NAMALWA (cell line): ENCODE measurements at places on chromosomes 7 and 10.

DNA sequence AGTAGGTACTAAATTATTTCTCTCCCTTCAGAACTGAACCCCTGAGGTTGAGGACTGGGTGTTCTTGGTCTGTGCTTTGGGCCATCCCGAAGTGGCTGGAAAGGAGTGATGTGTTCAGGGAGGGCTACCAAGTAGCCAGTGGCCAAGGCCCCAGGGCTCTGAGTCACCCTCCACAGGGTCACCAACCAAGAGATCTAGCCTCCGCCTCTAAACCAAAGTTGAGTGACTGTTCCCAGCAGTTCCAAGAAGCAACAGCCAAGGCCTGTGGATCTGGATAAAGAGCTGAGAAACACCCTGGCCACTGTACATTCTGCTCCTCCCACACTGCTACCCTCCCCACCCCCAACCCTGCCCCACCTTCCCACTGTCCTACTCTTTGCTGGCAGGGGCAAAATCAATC, 35.5 kb upstream of the KCNMA1 start:
- DNase-seq, result no peak

GRCh38 chr7:7967886-7968543, 581 bp upstream of the GLCCI1 start:
- DNase-seq, result no peak

- DNase-seq, result no peak
Observed at GRCh38 chr7:83689855-83690254, 40.9 kb upstream of the SEMA3E start.

DNA sequence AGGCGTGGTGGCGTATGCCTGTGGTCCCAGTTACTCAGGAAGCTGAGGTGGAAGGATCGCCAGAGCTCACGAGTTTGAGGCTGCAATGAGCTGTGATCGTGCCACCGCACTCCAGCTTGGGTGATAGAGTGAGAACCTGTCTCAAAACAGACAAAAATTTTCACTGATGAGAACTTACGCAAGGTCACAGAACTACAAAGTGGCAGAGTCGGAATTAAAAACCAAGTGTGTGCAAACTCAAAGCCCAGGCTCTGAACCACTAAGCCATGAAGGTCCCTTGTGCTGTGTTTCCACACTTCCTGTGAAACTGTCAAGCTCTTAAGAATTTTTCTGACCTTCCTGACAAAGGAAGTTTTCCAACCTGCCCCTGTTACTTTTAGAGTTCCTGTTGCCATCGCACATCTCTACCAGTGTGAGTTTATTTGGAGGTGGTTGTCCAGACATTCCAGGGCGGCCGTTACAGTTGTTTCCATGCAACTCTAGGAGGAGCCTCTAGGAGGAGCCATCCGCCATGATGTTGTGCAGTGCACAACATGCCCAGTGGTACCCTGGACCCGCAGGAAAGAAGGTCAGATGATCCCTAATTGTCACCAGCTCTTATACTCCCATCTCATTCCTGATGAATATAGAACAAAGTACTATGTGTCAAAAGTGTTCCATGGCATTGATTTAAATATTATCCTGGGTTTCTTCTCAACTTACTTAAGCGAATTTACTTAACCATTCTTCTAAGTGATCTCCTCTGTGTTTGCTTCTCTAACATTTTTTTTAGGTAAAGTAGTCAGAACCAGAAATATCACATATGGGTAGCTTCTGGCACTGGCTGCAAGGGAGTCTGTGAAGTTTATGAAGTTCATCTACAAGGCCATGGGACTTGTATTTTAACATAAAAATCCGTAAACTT, 49.0 kb upstream of the LYZL1 start:
- DNase-seq, result peak; percentile 17

- DNase-seq, result no peak
Observed at GRCh38 chr10:32731527-32731926, 226.5 kb downstream of the ITGB1 start.

- no peak for DNase-seq
Observed at GRCh38 chr10:109929501-109930219, 6.3 kb upstream of the XPNPEP1 start.

GRCh38 chr10:73332379-73332778, 26.3 kb downstream of the CFAP70 start:
- no peak for DNase-seq

DNA sequence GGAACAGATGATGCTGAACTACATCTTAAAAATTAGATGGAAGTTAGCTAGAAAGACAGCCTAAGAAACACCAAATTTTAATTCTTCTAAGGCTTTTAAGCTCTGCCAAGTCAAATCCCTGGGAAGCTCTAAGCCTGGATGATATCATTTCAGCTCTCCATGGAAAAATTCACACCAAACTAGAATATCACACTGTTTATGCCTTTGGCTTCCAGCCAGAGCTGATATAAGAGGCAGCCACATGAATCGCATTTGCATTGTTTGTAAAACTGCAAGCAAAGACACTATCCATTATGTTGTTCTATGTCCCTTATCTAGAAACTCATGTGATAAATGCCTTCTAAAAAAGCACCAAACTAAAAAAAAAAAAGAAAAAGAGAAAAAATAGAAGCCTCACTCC, 430.4 kb downstream of the GRID1 start:
- no peak for DNase-seq

DNA sequence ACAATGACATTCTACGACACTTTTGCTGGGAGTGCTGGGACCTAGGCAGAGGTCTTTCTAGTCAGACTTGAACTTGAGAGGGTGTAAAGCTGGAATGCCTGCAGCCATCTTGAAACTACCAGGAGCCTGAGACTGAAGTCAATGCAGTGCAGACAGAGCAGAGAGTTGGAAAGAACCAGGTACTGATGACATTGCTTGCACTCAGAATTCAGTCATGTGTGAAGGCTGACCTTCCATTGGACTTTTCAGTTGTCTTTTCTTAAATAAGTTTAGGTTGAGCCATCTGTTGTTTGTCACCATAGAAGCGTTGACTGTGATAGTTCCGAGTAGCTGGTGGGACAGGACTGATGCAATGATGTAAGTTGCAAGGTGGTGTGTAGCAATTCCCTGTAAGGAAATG, 3.1 kb upstream of the PLPP4 start:
- no peak for DNase-seq

GRCh38 chr7:158910254-158911053, 54.1 kb downstream of the DYNC2I1 start:
- peak; percentile 10 for DNase-seq

DNA sequence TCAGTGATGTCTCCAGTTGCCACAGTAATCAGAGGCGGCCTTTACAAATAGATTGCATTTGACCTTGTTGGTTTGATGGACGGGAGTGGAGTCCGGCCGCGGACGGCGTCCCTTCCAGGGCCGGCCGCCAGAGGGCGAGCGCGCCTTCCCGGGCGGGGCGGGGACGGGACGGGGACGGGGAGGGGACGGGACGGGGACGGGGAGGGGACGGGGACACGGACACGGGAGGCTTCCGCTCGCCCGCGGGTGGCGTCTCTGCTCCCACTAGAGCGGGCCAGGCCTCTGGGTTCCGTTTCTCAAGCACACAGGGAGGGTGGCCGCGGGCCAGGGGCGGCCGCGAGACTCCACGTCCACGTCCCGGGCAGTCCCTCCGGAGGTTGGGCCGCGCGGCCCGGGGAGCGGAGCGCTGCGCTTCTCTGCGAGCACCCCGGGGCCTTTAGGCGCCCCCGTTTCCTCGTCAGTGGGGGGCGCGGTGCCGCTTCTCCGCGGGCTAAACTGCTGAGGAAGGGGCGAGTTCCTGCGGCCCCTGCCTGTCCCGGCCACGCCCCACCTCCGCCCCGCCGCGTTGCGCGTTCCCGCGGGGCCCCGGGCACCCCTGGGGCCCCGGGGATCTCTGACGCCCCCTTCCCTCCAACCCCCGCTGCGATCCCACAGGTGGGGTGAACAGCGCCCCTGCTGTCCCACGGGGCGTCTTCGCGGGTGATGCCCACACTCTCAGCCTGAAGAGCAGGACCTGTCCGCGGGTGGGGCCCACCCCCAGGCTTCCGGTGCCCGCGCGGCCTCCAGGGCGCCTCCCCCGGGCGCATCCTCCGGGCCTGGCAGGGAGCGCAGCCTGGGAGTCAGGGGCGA, 84.2 kb upstream of the MKI67 start:
- DNase-seq, result no peak

DNA sequence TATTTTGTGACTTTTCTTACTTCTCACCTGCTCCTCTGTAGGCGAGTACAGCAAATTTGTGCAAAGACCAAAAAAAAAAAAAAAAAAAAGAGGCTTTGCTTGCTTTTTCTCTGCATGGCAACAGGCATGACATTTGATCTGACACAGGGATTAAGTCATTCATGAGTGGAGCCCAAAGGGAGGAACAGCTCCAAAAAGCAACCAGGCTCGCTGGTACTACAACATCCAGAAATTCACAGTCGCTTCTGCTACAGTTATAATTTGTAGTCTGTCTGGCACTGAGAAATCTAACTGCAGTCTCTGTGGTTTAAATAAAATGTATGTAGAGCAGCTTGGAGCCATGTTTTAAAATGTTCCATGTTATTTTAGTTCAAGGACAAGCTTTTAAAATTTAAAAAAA, 31.7 kb downstream of the MKX start:
- DNase-seq, result no peak
